Right renal cortex interstitium (tissue), 3 donors: ENCODE measurements at places on chromosomes 2 and 18. TPM values are rescaled to one million over a fixed set of nuclear protein-coding genes. Genes with fewer than 3 reads are reported as not detected.

- DNase-seq: no peak
These were observed 6.1 kb downstream of the TGIF1 start for GRCh38 chr18:3455907-3456685.

- no peak for DNase-seq
These were observed 94.9 kb downstream of the KCTD1 start for GRCh38 chr18:26453386-26453901.

DNA sequence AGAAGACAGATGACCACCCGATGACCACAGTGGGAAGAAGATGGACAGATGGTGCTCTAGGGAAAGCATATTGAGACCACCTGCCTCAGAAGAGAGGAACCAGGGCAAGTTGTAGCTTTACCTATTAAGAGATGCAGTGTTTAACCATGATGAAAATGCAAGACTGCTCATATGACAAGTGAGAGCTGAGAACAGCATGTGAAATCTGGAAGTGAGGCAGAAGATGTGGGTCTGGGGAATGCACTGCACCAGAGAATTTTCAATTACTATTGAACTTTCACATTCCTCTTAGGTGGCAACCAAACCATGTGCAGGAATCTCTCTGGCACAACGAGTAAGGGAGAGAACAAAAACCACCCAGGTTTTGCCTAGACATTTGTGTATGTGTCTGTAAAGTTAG lies 184.8 kb upstream of the CRIM1 start:
- DNase-seq: no peak

- DNase-seq: no peak
These were observed 23.6 kb downstream of the ASAP2 start for GRCh38 chr2:9230051-9230802.

GRCh38 chr2:158775273-158776027 lies 19.7 kb upstream of the DAPL1 start:
- no peak for DNase-seq

DNA sequence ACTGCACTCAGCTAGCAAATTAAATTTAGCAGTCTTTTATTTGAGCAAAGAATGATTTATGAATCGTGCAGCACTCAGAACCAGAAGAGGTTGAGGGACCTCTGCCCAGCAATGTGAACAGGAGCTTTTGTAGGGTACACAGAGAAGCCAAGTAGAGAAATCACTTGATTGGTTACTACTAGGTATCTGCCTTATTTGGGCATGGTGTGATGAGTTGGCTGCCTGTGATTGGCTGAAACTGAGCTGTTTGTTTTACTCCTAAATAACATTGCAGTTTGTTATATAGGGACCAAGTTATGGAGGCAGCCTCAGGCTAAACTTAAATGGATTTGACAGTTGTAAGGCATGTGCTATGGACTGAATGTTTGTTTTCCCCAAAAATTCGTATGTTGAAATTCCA lies 122.5 kb downstream of the RDH14 start:
- no peak for DNase-seq

- no peak for DNase-seq
These were observed 214.2 kb downstream of the PTGR3 start for GRCh38 chr18:74994502-74995418.

DNA sequence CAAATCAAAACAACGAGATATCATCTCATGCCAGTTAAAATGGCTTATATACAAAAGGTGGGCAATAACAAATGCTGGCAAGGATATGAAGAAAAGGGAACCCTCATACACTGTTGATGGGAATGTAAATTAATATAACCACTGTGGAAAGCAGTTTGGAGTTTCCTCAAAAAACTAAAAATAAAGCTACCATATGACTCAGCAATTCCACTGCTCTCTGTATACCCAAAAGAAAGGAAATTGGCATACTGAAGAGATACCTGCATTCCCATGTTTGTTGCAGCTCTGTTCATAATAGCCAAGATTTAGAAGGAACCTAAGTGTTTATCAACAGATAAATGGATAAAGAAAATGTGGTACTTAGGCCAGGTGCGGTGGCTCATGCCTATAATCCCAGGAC lies 124.8 kb downstream of the MSTN start:
- no peak for DNase-seq

DNA sequence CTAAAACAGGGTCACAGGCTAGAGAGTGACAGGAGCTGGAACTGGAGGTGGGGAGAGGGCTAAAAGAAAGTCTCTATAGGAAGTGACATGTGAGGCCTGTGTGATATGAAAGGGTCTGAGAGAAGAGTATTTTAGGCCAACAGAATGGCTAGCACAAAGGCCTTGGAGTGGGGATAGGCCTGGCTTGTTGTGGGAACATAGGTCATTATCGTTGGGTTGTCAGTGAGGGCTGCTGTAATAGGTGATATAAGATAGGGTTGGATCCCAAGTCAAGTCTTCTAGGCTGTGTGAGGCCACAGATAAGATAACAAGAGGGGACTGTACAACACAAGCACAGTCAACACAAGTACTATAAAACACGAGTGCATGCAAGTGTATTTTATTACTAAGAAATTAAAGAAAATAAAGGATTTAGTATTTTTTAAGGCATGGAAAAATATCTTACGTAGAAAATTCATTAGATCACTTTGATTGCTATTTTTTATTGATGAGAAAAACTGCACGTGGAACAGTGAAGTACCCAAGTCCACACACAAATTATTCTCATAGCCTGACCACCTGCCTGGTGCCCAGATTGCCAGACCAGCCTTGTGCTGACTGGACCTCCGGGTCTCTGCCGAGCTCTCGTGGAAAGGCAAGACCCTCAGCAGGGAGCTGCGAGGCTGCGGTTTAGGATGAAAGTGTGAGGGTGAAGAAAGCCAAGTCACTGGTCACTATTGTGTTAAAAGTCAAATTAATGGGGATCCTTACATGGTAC lies 14.1 kb downstream of the LTBP1 start:
- DNase-seq: no peak

- no peak for DNase-seq
These were observed 573.5 kb upstream of the SETBP1 start for GRCh38 chr18:44107187-44107586.

GRCh38 chr18:3468833-3469232 lies 18.9 kb downstream of the TGIF1 start:
- DNase-seq: no peak

GRCh38 chr18:49924293-49924983 lies 111.1 kb upstream of the ACAA2 start:
- DNase-seq: no peak

DNA sequence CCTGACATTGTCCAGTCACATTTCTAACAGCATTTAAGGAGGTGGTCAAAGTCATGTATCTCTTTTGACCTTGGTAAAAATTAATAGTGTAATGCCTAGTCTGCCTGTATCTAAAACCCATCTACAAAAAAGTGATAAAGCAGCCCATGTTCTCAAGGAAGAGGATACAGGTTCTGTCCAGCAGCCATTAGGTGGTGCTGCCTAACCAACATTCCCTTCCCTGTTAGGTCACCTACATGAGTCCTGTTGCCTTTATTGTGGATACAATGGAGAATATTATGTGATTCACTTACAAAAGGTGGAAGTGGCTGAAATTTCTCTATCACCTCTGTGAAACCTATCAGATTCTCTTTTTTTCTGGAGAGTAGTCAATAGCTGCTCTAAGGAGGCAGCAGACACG lies 52.5 kb downstream of the AQP4 start:
- no peak for DNase-seq

DNA sequence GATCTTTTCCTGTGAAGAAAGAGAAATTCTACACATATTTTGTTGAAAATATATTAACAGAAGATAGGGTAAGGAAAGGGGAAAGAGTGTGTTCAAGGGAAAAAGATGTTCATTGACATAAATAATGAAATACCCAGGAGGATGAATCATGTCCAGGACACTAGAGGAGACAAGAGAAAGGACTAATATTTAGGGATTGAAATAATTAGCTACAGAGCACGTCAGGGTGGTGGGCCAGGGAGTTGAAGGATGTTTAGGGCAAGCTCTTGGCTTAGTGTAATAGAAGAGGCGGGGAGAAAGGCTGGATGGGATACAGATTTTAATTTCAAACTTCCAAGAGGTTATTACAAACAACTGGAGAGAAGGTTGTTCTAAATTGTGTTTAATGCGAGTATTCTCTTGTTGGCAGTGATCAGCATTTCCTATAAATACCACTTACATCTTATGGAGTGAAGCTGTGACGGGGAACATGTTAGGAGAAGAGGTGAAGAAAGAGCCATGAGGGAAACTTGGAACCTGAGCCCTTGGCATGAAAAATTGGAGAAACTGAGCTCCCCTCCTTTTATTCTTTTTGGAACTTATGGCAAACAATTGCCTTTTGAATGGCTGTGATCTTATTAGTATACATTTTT lies 36.6 kb upstream of the CETN1 start:
- no peak for DNase-seq

The ASB18 gene
- 0.06 TPM for polyA plus RNA-seq

The SEMA4C gene
- polyA plus RNA-seq: 33.9 TPM

The TMEM17 gene
- polyA plus RNA-seq: 5.9 TPM

The GALNT3 gene
- polyA plus RNA-seq: 14.8 TPM
